ENCODE measurements at places on chromosomes 11 and 22.

- DNase-seq: no peak
These were observed 23.0 kb downstream of the MYO18B start for GRCh38 chr22:25765016-25765367.

GRCh38 chr11:129408865-129409444, 33.3 kb downstream of the BARX2 start:
- DNase-seq: no peak

DNA sequence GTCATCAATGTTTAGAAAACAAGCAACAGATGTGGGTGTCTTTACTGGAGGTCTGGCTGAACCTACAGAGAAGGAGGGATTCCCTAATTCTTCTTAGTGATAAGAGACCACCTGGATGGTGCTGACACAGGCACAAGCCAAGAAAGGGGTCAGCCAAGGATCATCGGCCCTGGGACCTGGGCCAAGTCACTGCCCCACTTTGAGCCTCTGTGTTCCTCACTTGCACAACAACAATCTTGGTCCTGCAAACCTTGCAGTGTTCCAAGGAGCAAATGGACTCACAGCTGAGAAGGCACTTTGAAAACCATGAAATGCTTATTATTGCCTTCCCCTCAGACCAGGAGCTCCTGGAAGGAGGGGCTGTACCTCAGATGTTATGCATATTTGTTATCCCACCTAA, 7.0 kb upstream of the KCNE3 start:
- no peak for DNase-seq

DNA sequence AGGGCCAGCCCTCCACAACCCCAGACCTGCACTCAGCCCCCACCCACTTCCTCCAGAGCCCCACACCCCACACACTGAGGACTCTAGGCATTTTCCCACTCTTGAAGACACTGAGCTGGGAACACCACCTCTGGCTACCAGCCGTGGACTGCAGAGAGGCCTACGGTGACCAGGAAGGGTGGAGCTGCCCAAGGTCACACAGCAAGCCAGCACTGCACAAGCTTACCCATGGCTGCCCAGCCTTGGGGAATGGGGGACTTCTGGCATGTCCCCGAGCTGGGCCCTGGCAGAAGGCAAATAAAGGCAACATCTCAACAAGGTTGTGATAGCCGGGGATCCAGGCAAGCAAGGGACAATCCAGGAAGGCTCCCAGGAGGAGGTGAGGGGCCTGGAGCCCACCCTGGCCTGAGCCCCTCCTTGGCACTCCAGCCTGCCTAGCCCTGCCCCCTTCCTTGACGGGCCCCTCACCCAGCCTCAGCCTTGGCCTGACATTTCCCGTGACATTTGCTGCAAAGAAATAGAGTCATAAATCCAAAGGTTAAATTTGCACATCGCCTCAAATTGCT, 5.5 kb downstream of the RTN4R start:
- DNase-seq: no peak

GRCh38 chr11:28690746-28691145, 582.6 kb downstream of the METTL15 start:
- DNase-seq: no peak

GRCh38 chr11:131923309-131923708, 552.9 kb downstream of the NTM start:
- DNase-seq: no peak

DNA sequence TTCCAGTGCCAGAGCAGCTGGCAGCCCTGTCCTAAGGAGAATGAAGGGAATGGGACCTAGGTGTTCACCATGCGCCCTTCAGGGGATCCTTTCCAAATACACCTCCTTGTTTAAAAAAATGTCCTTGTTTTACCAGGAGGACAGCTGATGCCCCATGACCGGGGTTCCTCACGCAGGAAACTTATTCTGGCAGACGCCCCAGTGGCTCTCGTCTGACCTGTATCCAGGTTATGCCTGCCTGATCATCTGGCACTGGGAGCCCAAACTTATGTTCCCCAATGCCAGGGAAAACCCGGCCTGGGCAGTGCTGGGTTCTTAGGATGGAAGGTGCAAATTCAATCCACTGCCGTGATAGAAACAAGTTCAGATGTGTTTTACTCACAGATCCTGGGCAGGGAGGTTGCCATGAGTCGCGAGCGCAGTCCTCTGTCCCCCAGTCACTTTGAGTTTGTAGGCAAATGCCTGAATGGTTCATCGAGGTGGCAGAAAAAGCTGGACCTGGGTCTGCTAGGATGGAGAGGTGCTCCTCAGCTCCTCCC, 31.5 kb downstream of the MOV10L1 start:
- no peak for DNase-seq

GRCh38 chr11:121749691-121750090, 296.9 kb upstream of the SORL1-AS1 start:
- no peak for DNase-seq

DNA sequence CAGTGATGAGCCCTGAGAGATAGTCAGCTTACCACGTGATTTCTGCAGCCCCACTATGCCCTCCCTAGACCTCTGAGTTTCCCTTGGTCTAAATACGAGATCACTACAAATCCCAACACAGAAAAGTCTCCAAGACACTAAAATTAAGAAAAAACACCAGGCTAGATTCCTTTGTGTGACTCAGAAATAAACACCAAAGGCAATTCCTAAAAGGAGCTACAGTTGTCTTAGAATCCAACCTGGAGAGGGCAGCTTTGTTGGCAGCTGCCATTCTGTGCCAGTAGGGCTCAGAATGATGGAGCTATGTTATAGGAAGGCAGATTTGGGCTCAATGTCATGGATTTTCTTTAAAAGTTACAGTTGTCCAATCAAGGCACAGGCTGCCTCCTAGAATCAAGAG, 37.1 kb upstream of the HMGXB4 start:
- DNase-seq: no peak

DNA sequence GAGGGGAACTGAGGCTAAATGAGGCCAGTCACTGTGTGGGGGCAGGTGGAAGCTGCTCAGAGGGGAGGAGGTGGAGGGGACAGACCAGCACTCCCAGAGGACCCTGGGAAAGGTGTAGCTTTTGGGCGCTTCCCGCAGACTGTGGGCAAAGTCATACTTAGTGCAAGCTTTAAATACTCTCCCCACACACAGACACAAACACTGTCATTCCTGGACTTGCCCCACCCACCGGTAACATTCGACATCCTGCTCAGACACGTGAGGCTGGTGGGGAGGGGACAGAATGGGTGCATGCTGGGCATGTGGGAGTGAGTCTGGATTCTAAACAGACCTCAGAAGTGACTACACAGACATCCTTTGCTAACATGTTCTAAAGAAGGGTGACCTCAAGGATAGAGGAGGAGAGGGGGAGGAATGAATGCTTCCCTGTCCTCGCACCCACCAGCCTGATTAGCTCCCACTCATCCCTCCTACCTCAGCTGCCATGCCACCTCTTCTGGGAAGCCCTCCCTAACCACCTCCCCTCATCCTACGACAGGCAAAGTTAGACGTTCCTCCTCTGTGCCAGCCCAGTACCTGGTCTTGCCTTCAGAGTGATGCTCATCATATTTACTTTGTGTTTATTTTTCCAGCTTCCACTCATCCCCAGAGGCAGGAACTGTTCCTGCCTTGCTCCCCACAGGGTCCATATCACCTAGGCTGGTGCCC, 22.2 kb downstream of the TSKU start:
- DNase-seq: no peak

- no peak for DNase-seq
These were observed 6.1 kb upstream of the TPP1 start for GRCh38 chr11:6625156-6625831.

DNA sequence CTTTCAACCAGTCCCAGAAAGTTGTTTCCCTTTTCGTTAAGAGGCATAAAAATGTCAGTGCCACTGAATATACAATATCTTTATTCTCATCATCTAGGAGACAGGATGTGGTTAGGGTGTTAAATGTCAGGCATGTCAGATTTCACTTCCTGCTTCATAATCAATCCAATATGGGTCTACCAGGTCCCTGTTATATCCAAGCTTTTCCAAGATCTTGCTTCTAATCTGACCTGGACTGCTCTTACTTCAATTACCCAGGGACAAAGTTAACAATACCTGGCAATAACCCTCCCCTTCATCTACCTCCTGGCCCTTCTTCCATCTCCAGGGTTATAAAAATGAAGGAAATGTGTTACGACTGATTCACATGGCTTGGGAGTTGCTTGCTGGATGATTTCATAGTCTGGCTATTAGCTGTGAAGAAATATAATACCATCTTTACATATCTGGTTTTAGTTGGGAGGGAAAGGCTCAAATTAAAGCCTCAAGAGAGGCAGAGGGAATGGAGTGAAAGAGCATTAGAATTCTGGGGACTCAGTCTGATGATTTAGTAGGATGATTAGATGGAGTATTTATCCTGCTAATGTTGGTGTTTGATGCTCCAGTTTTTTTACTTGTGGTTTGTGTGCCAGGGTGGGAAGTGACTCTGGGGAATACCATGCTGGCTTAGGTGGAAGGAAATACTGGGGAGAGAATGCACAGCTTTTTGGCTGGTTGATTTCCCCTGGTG, 534.3 kb downstream of the ETS1 start:
- no peak for DNase-seq

DNA sequence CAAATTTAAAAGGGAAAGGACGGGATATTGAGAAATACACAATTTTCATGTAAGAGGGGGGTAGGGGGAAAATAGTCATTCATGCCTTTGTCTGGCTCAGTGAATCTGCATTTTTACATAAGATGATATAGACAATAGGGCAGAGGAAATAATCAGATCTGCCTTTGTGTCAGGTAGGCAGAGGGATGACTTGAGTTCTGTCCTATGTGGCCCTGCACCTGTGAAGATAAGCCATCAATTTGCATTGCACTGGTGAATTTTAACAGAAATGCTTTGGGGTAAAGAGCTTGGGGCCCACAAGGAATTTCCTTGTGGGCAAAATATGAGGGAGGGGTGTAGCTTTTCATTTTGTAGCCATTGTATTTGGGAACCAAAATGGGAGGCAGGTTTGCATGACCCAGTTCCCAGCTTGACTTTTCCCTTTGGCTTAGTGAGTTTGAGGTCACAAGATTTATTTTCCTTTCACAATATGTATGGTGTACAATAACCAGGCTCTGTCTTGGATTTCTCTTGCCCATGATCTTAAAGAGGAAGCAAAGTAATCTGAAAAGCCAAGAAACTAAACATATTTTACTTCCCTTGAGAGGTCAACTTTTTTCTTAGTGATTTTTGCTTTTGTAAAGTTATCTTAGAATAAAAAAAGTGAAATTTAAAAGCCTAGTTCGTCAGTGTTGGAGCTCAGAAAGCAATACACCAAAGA, 77.7 kb upstream of the SORL1 start:
- no peak for DNase-seq

DNA sequence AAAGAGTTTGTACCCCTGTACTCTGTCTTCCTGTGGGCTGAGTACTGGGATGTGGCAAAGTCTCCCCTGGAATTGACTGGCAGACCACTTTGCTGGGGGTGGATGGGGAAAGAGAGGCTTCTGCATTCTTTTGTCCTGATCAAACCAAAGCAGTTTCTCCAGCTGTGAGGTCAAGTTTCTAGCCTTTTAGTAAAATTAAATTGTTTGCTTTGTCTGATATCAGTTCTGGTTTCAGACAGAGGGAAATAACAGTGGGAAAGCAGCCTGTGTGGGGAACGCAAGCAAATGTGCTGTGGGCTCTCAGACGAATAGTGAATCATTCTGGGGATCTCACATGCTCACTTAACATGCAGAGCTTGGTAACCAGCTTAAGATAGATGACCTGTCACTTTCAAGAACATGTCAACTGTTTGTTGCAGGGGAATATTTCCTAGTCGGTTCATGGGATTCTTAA, 151.6 kb downstream of the FAT3 start:
- no peak for DNase-seq

DNA sequence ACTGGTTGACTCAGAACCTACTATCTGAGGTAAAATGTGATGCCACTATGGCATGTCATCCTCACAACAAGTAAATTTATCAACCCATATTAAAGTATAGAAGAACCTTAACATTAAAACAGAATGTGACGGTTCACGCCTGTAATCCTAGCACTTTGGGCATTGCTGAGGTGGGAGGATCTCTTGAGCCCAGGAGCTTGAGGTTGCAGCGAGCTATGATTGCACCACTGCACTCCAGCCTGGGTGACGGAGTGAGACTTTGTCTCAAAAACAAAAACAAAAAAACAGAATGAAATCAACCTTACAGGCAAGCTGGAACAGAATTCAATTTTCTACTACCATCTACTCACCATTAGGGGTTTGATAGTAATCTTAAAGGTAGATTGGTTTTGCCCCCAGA, 86.2 kb downstream of the PLEKHA7 start:
- DNase-seq: no peak

Data from effector memory CD4-positive, alpha-beta T cell (primary cell).